Progenitor cell of endocrine pancreas (in vitro differentiated cells): ENCODE measurements at places on chromosomes 3 and 15.

DNA sequence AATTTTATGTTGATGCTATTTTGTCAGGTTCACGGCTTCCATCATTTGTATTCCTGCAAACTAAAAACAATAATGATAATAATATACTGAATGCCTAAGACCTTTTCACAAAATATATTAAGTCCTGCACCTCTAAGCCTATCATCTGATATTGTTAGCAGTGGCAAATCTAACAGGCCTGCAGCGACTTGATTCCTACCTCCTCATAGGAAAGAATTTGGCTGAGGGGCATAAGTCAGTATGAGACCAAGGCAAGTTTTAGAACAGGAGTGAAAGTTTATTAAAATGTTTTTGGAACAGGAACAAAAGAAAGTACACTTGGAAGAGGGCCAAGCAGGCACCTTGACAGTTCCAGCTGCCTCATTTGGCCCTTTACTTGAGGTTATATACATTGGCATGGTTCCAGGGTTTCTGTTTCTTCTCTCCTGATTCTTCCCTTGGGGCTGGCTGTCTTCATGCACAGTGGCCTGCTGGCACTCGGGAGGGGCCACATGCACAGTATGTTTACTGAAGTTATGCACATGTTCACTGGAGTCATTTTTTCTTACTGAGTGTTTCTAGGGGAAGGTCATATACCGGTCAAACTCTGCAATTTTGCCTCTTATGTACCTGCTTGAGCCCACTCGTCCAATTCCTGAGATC lies 418.1 kb downstream of the EPHA6 start:
- no peak overlapping the region for H3K4me3 ChIP-seq
- H3K27ac ChIP-seq, result no peak overlapping the region
- H3K4me1 ChIP-seq, result peaks cover 34% of the 10 kb centered on the region
- no peaks in the 10 kb centered on the region for H3K27me3 ChIP-seq
- DNase-seq, result no peak

- H3K4me3 ChIP-seq, result no peak overlapping the region
- no peaks in the 10 kb centered on the region for H3K4me1 ChIP-seq
- H3K27me3 ChIP-seq, result no peaks in the 10 kb centered on the region
- DNase-seq, result no peak
- no peaks in the 10 kb centered on the region for H3K36me3 ChIP-seq
Observed at GRCh38 chr3:82745544-82745943, 984.1 kb upstream of the GBE1 start.

DNA sequence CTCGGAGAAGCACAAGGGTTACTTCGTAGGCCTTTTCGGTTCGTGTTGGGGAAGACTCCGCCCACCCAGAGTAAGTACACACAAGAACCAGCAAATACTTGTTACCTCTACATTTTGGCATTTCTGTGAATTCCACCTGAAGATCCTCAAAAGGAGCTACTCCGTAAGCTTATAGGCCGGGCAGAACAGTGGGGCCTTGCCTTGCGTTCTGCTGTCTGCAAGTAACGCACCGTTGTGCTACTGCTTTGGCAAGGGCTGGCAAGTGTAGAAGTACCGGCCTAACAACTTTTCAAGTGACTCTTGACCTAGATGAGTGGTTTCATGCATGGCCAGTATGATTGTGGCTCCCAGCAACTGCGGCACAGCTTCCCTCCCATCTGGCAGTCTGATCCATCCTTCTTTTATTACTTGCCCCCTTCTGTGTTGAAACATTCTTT lies 6.4 kb upstream of the DNAAF4 start:
- H3K27me3 ChIP-seq, result no peaks in the 10 kb centered on the region
- H3K4me1 ChIP-seq, result no peaks in the 10 kb centered on the region
- no peak overlapping the region for H3K4me3 ChIP-seq
- no peaks in the 10 kb centered on the region for H3K36me3 ChIP-seq

- no peaks in the 10 kb centered on the region for H3K36me3 ChIP-seq
- peaks cover 3% of the 10 kb centered on the region for H3K27me3 ChIP-seq
- no peak overlapping the region for H3K27ac ChIP-seq
- peaks cover 20% of the 10 kb centered on the region for H3K4me1 ChIP-seq
- DNase-seq, result no peak
Observed at GRCh38 chr3:14631101-14631497, 20.5 kb upstream of the CCDC174 start.

GRCh38 chr15:30865257-30865656 lies 38.5 kb upstream of the FAN1 start:
- H3K4me3 ChIP-seq, result no peak overlapping the region
- H3K27ac ChIP-seq, result no peak overlapping the region
- H3K4me1 ChIP-seq, result no peaks in the 10 kb centered on the region
- H3K36me3 ChIP-seq, result no peaks in the 10 kb centered on the region
- no peaks in the 10 kb centered on the region for H3K27me3 ChIP-seq
- no peak for DNase-seq

DNA sequence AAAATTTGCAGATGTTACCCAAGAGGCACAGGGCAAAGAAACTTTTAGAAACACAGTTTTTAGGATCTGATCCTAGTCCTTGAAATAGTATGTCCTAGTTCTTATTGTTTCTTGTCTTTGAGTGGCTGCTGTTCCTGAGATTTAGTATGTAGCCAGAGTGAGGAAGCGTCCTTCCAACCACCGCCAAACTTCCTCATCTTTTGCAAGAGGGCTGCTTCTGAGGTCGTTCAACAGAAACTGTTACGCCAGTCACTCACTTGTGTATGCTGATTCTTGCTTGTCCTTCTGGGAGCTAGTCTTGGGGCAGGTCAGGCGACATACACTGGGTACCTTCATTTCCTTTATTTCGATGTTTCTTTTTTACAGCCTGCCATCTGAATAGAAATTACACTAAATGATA lies 577.3 kb upstream of the ZNF717 start:
- peaks cover 15% of the 10 kb centered on the region for H3K4me1 ChIP-seq
- H3K4me3 ChIP-seq, result no peak overlapping the region
- H3K36me3 ChIP-seq, result no peaks in the 10 kb centered on the region
- H3K27me3 ChIP-seq, result no peaks in the 10 kb centered on the region

- no peak for DNase-seq
- H3K27me3 ChIP-seq, result peaks cover 70% of the 10 kb centered on the region
- no peaks in the 10 kb centered on the region for H3K36me3 ChIP-seq
Observed at GRCh38 chr15:69499521-69500211, 47.0 kb downstream of the RPLP1 start.

DNA sequence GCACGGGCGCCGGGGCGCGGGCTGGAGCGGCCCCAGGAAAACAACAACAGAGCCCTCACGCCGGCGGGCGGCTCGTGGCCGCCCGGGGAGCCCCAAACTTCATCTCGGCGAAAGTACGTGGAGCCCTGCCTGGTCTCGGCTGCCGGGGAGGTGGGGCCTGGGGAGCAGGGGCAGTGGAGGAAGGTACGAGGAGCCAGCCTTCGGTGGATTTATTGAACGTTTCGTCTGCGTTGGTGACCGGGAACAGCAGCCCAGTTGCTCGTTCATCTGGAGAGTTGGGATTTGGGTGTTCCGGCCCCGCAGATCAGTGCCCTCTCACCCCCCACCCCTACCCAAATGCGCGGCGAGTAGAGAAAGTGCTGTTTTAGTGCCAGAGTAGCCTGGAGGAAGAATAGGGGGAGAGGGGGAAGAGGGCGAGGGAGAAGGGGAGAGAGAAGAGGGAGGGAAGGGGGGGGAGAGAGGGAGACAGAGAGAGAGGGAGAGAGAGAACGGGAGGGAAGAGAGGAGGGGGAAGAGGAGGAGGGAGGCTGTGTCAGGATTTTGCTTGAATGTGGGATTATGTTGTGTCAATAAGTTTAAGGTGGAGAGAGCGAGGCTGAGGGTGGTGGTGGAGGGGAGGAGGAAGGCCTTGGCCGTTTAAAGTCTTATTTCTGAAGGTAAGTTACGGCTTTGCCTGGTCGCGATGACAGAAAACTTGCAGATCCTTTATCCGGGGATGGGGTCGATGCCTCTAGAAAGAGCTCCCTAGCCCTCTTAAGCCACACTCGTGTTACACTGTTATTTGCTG lies 970 bp downstream of the BBX start:
- H3K4me3 ChIP-seq, result peak overlapping the region; percentile 96
- H3K4me1 ChIP-seq, result peaks cover 18% of the 10 kb centered on the region
- DNase-seq, result peak; percentile 32
- H3K36me3 ChIP-seq, result peaks cover 2% of the 10 kb centered on the region
- H3K27me3 ChIP-seq, result peaks cover 4% of the 10 kb centered on the region

DNA sequence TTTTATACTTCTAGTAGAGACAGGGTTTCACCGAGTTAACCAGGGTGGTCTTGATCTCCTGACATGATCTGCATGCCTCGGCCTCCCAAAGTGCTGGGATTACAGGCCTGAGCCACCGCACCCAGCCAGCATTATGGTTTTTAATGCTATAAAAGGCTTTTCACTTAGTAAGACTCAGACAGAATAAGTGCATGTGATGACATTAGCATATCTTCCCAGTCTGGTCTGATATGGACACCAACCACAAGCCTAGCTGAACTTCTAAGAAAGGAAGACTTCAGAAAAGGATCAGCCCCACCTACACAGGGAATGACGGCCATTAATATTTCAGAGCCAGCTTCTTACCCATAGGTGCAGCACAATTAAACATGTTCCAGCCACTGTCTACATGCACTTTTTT lies 27.0 kb downstream of the GRK7 start:
- no peak overlapping the region for H3K4me3 ChIP-seq
- H3K4me1 ChIP-seq, result no peaks in the 10 kb centered on the region
- no peaks in the 10 kb centered on the region for H3K36me3 ChIP-seq
- H3K27me3 ChIP-seq, result peaks cover 7% of the 10 kb centered on the region
- DNase-seq, result no peak
- no peak overlapping the region for H3K27ac ChIP-seq

- no peak for DNase-seq
- H3K4me1 ChIP-seq, result no peaks in the 10 kb centered on the region
- H3K27ac ChIP-seq, result no peak overlapping the region
- peaks cover 5% of the 10 kb centered on the region for H3K27me3 ChIP-seq
Observed at GRCh38 chr15:73800662-73801345, 47.7 kb upstream of the INSYN1 start.

DNA sequence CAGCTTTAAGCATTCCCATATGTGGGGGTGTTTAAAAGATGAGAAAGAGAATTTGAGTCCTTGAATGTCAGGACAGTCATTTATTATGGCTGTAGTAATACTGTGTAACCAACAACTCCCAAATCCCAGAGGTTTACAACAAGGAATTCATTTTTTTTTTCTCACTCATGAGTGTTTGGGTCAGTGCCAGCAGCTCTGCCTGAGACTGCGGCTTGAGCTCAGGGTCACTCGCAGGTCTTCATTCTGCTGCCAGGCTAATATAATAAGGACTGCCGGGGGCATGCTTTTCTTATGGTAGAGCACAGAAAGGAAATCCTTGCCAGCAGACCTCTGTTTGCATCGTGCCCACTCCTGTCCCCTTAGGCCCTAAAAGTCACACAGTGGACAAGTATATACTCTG lies 277.9 kb upstream of the LMCD1 start:
- no peaks in the 10 kb centered on the region for H3K27me3 ChIP-seq
- no peaks in the 10 kb centered on the region for H3K4me1 ChIP-seq
- no peak overlapping the region for H3K27ac ChIP-seq
- no peak overlapping the region for H3K4me3 ChIP-seq
- no peaks in the 10 kb centered on the region for H3K36me3 ChIP-seq
- no peak for DNase-seq
